Activated CD8-positive, alpha-beta memory T cell treated with anti-CD3 and anti-CD28 coated beads for 48 hours (primary cell): ENCODE measurements at places on chromosomes 3 and 15.

DNA sequence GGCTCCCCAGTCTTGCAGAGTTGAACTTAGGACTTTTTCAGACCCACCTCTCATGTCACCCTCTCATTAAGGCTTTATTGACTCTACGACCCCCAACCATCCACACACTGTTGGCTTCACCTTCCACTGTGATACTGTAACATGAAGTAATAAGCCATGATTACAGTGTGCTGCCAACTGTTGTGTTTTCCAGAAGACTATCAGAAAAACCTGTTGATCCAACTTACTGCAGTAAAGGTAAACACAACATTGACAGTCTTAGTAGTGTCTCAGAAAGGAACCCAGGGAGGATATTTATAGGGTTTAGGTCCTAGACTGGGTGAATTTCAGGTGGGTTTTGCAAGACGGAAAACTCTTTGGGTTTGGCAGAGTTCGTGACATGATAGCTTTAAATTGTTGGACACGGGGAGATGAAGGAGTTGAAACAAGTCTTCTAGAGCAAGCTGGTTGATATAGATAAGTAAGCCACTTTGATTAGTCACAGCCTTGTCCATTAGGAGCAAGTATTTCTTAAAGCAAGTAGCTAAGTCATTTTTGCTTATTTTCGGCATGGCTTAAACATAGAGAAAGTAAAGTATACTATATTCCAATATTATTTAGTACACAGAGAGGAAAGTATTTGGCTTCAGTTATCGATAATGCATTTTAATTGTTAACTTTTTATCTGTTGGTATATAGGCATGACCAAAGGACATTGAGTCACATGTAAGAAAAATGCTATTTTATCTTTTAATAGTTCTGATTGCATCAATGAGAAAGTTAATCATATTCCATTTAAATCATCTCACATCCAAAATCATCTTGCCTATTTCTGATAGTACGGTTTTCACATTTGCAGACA, 2.4 kb upstream of the COL6A5 start:
- no peak for DNase-seq

DNA sequence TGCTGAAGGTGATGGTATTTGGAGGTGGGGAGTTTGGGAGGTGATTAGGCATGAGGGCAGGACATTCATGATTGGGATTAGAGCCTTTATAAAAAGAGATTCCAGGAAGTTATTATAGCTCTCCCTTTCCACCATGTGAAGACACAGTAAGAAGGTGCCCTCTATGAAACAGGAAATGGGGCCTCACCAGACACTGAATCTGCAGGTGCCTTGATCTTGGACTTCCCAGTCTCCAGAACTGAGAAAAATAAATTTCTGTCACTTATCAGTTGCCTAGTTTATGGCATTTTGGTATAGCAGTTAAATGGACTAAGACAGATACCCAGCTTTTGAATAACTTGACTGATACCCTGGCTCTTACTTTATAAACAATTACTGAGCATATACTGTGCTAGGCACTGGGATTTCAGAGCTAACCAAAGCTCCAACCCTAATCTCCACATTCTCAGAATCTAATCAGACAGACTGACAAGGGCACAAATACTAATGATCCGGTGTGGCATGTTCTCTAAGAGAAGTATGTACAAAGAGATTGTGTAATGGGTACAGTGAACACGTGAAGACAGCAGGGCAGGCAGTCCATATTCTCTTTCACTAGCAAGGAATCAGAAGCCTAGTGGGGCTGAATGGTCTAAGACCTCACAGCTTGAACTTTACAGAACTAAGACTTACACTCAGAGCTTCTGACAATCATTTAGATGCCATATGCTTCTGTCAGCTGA, 343.1 kb downstream of the WDR72 start:
- no peak for DNase-seq

DNA sequence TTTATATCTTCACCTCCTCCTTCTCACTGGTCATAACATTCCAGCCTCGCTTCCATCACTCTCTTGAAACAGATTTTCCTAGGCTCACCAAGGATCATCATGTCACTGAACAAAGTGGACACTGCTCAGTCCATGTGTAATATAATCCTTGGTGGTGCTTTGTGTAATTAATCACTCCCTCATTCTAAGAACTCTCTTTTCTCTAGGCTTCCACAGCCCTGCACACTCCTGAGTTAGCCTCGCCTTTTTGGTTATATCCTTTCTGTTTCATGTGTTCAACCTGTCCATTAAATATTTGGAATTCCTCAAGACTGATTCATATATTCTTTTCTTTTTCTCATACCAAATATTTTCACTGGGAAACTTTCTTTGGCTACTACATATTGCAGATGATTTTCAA, 440.8 kb downstream of the PYDC2 start:
- DNase-seq: no peak

GRCh38 chr15:77959432-77959879, 118.1 kb downstream of the TBC1D2B start:
- peak; percentile 40 for DNase-seq

DNA sequence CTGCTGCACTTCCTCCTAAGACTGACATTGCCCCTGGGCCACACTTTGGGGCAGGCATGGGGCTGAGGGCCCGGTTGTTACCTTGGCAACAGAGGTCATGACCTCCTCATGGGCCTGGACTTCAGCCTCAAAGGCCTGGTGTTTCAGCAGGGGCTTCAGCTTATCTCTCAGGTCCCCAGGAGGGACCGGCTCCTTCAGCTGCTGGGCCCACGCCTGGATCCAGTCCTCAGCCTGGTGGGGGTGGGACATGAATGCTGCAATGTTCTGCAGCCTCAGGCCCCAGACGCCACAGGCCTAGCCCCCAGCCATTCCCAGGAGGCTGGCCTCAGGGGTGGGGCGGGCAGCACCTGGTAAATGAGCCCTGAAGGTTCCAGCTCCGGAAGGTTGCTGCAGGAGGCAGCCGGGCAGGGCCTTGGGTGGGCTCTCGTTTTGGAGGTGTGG, 27.6 kb downstream of the SPTBN5 start:
- no peak for DNase-seq

- DNase-seq: no peak
These were observed 333.8 kb downstream of the PDCD6IP start for GRCh38 chr3:34132069-34132692.

DNA sequence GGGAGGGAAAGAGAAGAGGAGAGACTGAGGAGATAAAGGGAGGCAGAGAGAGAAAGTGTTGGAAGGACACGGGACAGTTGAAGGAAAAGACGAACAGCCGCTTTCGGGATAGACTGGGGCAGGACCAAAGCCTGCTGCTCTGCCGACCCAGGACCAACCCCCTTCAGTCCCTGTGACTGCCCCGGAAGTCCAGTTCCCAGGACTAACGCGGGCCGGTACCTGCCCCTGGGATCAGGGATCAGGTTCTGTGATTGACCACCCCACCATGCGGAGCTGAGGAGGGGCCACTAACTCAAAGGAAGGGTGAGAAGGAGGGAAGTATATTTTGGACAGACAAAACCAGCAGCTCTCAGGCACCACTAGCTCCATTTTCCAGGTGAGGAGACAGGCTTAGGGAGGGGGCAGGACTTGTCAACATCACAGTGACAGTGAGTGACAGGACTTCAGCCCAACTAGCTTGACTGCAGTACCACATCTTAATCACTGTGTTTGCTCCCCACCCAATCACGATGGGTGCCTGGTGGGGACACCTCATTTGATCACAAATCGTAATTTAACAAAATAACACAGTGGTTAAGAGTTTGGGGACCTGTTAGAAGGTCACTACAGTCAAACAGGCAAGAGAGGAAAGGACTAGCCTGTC, 9.8 kb upstream of the EPHB3 start:
- DNase-seq: no peak

DNA sequence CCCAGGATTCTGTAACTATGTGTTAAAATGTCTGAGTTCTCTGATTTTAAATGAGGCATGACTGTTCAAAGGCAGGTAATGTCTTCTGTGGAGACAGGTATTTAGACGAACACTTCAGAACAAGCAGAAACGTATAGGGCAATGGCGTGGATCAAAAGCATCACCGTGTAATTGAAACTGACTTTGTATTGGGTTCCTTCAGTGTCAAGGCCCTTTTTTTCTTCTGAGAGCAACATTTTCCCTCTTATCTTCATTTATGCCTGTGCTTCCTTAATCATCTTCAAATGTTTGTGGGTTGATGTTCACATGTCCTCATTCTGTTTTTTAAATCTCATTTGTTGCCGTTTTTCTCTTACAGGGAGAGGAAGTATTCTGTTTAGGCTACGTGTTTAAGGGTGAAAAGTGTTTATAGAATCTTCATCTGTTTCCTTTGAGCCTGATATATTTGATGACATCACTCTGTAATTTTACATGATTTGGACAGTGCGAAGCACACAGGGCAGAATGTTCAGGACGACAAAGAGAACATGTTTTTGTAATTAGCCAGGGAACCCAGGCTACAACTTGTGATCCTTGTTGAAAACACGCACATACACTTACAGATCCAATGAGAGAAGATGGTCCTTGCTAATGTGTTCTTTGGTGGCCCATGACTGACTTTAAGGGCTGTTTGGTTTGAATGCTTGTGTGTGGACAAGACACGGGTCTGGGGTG, 196.0 kb downstream of the LRTM1 start:
- no peak for DNase-seq

- no peak for DNase-seq
These were observed 4.0 kb downstream of the RASSF1 start for GRCh38 chr3:50336452-50337174.

- no peak for DNase-seq
These were observed 317.3 kb upstream of the CFAP20DC start for GRCh38 chr3:59367150-59367549.

GRCh38 chr3:47418167-47419082, 37.6 kb downstream of the PTPN23 start:
- DNase-seq: no peak

DNA sequence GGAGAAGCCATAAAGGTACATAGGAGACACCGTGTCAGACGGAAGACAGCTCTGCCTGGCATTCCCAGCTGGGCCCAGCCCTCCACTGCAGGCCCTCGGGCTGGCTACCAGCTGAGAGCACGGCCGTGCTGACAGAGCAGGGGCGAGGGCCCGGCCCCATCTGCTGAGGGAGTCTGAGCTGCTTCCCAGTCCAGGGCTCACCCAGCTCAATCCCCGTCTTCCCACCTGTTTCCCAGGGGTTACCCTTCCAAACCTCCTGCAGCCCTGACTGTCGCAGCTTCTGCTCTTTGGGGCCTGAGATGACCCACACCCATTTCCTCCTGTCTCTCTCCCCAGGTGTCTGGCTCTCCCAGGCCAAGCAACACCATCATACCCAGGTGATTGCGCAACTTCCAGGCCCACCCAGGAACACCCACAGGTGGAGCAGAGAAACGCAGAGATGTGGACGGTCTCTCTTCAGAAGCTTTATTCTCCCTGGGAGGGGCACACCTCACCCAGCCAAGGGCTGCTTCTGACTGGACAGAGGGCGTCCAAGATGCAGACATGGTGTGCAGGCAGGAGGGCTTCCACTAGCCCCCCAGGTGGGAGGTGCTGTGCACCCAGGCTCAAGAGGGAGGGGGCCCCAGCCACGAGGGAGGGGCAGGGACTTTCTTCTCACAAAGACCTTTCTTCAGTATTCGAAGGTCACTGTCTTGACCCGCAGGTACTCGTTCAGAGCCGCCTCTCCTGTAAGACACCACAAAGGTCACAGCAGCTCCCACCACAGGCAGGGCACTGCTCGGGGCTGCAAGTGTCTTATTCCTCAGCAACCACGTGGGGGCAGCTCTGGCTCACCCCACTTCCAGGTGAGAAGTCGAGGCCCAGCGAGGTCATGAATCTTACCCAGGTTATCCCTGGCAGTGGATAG, 19.4 kb upstream of the SLC41A3 start:
- DNase-seq: no peak

DNA sequence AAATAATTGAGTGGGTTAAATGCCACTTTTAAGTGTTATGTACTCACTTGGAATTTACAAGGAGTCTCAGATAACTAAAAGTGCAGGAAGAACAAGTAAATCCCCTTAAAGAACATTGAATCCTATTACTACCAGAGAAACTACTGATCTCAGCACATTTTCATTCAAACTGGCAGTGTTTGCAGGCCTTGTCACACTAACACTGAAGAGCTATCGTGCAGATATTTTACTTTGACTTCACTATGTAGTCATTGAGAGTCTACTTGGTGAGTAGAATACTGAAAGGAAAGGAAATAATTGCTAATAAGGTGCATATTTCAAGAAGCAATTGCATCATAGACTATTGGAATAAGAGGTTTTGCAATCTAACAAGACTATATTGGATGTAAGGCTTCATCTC, 721.4 kb upstream of the CBLB start:
- no peak for DNase-seq

DNA sequence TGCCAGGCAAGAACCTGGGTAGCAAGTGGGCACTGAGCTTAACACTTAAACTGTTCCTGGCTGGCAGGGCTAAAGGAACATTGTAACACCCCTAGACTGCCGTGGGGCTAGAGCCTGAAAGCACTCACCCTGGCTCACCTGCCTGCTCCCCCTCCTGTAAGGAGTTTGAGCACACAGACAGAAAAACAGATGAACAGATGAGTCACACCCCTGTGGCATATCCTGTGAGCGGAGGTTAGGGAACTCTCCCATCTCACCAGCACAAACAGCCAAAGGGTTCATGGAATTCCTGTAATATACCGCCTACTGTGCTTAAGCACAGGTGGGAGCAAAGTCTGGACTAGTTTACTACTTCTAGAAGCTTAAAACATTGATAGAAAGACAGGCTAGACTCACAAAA, 300.1 kb downstream of the ROBO1 start:
- no peak for DNase-seq

- DNase-seq: no peak
These were observed 696.6 kb upstream of the NAALADL2 start for GRCh38 chr3:174162550-174162949.

- DNase-seq: no peak
These were observed 15.5 kb upstream of the CCDC33 start for GRCh38 chr15:74220475-74221248.

GRCh38 chr15:84715441-84716035, 401 bp downstream of the SEC11A start:
- DNase-seq: no peak

GRCh38 chr3:178386401-178386800, 149.8 kb upstream of the KCNMB2 start:
- DNase-seq: no peak

GRCh38 chr15:67480741-67481140, 40.2 kb upstream of the C15orf61 start:
- no peak for DNase-seq

GRCh38 chr15:66359740-66360139, 3.3 kb upstream of the TIPIN start:
- DNase-seq: no peak

- DNase-seq: no peak
These were observed 24.7 kb downstream of the POPDC2 start for GRCh38 chr3:119635719-119636118.

DNA sequence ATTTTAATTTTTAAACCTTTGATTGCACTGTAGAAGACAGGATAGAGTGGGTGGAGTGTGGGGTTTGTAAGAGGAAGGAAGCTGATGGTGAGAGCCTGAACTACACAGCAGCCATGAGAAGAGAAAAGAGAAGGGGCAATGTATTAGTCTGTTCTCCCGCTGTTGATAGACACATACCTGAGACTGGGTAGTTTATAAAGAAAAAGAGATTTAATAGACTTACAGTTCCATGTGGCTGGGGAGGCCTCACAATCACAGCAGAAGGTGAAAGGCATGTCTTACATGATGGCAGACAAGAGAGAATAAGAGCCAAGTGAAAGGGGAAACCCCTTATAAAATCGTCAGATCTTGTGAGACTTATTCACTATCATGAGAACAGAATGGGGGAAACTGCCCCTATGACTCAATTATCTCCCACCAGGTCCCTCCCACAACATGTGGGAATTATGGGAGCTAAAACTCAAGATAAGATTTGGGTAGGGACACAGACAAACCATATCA, 37.3 kb downstream of the STARD5 start:
- no peak for DNase-seq

- DNase-seq: no peak
These were observed 519.6 kb downstream of the NTRK3 start for GRCh38 chr15:87736891-87737389.

- DNase-seq: no peak
These were observed 136.5 kb downstream of the ALCAM start for GRCh38 chr3:105503191-105503593.
